ENCODE measurements at places on chromosomes 3 and 15. TPM values are rescaled to one million over a fixed set of nuclear protein-coding genes. Genes with fewer than 3 reads are reported as not detected.

DNA sequence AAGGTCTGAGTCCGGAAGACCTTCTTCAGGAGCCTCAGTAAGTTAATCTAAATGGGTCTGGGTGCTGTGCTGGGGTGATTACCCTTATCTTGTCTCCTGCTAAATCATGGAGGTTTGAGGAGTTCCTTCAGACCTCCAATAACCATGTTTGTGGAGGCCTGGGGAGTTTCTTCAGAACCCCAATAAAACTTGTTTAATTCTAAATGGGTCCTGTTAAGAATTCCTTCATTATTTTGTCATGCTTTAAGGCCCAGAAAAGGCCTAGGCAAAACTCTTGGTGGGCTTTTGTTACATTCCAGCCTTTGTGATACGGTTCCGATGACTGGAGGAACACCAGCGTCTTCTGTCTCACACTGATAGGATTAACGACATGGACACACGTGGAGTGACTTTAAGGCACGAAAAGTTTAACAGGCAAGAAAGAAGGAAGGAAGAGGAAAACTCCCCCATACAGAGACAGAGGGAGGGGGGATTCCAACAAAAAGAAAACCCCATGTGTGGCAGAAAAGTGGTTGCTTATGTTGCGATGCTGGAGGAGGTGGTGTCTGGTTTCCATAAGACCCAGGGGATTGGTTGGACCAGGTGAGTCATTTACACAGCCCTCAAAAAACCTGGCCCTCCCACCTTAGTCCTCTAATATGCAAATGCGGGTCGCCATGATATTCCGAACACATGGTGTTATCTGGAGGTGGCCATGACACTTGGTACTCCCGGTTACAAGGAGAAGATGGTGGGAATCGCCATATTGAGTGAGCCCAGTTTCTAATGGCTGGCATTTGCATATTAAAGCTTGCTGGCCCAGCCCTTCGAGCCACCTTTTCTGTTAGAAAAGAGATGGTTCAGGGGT is 72.6 kb upstream of the MFGE8 start:
- H3K4me1 ChIP-seq = no peaks in the 10 kb centered on the region
- no peak overlapping the region for H3K27ac ChIP-seq
- no peak for DNase-seq
- H3K4me3 ChIP-seq = no peak overlapping the region
- H3K36me3 ChIP-seq = no peaks in the 10 kb centered on the region

DNA sequence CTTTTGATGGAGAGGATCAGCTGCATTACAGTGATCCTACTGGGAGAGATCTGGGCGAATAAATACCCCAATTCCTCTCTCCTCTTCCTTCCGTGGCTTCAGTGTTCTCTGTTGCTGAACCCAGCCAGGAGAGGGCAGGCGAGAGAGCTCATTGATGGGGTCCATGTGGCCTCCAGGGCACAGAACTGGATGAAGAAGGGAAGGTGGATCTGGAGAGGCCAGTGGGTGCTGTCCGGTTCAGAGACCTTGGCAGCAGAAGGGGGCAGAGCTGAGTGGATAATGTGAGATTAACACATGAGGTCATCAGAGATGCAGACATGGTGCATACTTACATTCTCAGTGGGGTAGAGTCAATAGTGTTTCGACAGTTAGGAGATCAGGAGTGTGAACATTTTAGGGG is 193.6 kb downstream of the CLSTN2 start:
- H3K4me3 ChIP-seq = no peak overlapping the region
- H3K36me3 ChIP-seq = no peaks in the 10 kb centered on the region
- H3K27me3 ChIP-seq = no peaks in the 10 kb centered on the region
- H3K27ac ChIP-seq = no peak overlapping the region
- no peaks in the 10 kb centered on the region for H3K4me1 ChIP-seq
- no peak for DNase-seq

Gene FRMD4B
- total RNA-seq = 49.0 TPM

- peaks cover 4% of the 10 kb centered on the region for H3K4me1 ChIP-seq
- no peak overlapping the region for H3K27ac ChIP-seq
- no peak overlapping the region for H3K4me3 ChIP-seq
These were observed 788.7 kb downstream of the OTOL1 start for GRCh38 chr3:162285259-162285658.

DNA sequence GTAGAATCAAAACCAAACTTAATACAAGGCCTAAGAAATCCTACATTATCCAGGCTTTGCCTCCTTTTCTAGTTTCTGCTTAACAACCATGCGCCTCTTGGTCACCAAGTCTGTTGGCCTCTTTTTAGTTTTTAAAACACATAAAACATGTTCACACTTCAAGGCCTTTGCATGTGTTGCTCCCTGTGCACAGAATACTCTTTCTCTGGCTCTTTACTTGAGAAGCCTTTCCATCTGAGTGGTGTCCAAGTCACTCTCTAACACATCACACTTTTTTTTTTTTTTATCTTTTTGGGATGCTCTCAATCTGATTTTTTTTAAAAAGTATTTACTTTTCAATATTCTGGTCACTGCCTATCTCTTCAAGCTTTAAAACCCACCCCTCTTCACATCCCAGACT is 14.9 kb downstream of the GAP43 start:
- H3K27me3 ChIP-seq = no peaks in the 10 kb centered on the region
- no peaks in the 10 kb centered on the region for H3K36me3 ChIP-seq
- H3K4me3 ChIP-seq = no peak overlapping the region
- H3K4me1 ChIP-seq = no peaks in the 10 kb centered on the region

- H3K4me1 ChIP-seq = no peaks in the 10 kb centered on the region
- no peaks in the 10 kb centered on the region for H3K36me3 ChIP-seq
- no peaks in the 10 kb centered on the region for H3K27me3 ChIP-seq
- DNase-seq = no peak
These were observed 8.9 kb upstream of the SPPL2A start for GRCh38 chr15:50774450-50774849.

Gene LRRC3B
- total RNA-seq = not detected

DNA sequence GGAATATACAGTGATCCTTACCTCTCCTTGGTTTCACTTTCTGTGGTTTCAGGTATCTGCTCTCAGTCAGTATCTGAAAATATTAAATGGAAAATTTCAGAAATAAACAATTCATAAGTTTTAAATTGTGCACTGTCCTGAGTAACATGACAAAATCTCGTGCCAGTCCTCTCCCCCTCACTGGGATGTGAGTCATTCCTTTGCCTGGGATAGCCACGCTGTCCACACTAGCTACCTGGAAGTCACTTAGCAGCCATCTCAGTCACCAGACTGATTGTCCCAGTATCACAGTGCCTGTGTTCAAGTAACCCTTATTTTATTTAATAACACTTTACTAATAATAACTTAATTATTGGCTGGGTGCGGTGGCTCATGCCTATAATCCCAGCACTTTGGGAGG is 15.3 kb upstream of the KLHL25 start:
- H3K4me1 ChIP-seq = no peaks in the 10 kb centered on the region
- no peak for DNase-seq
- H3K27me3 ChIP-seq = no peaks in the 10 kb centered on the region
- no peak overlapping the region for H3K4me3 ChIP-seq
- H3K27ac ChIP-seq = no peak overlapping the region

Gene HRG
- not detected for total RNA-seq

- DNase-seq = peak; percentile 39
- no peaks in the 10 kb centered on the region for H3K36me3 ChIP-seq
- no peaks in the 10 kb centered on the region for H3K27me3 ChIP-seq
- H3K27ac ChIP-seq = no peak overlapping the region
- H3K4me3 ChIP-seq = no peak overlapping the region
These were observed 173.0 kb downstream of the EBLN2 start for GRCh38 chr3:73234354-73235014.

Gene KNG1
- total RNA-seq = not detected

Gene IQCH
- 1.6 TPM for total RNA-seq

DNA sequence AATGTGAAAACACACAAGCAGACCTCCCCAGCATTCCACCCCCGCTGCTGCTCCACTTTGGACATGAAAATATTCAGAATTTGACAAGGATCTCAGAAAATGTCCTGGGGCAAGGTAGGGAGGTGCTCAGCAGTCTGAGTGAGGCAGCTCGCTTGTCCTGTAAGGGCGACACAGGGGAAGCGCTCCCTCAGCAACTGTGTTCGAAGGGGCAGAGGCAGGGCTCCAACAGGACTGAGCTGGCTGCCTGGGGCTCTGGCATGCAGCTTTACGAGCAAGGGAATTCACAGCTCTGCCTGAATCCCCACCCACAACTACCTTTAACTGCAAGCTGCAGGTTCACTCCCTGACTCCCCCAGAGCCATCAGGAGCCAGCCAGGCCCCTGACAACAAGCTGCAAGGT is 287.0 kb upstream of the LYSMD4 start:
- no peaks in the 10 kb centered on the region for H3K36me3 ChIP-seq
- DNase-seq = no peak
- H3K27me3 ChIP-seq = no peaks in the 10 kb centered on the region
- H3K4me1 ChIP-seq = no peaks in the 10 kb centered on the region
- H3K4me3 ChIP-seq = no peak overlapping the region

DNA sequence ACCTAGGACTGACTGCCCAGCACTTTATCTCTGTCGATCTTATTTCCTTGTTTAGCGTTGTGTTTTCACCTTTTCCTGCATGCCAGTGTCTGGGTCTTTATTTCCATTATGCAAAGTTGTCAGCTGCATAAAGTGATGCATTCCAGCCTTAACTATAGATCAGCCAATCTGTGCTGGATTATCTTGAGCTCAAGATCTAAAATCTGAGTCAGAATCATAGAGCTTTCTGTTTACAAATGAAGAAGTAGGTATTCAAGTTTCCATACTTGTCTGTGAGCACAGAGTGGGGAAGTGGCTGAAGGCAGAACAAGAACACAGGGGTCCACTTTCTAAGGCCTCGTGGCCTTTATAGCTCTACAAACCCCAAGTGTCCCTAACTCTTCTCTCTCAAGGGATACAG is 82.4 kb upstream of the PLCL2 start:
- no peak overlapping the region for H3K4me3 ChIP-seq
- H3K27me3 ChIP-seq = no peaks in the 10 kb centered on the region
- H3K4me1 ChIP-seq = peaks cover 29% of the 10 kb centered on the region

DNA sequence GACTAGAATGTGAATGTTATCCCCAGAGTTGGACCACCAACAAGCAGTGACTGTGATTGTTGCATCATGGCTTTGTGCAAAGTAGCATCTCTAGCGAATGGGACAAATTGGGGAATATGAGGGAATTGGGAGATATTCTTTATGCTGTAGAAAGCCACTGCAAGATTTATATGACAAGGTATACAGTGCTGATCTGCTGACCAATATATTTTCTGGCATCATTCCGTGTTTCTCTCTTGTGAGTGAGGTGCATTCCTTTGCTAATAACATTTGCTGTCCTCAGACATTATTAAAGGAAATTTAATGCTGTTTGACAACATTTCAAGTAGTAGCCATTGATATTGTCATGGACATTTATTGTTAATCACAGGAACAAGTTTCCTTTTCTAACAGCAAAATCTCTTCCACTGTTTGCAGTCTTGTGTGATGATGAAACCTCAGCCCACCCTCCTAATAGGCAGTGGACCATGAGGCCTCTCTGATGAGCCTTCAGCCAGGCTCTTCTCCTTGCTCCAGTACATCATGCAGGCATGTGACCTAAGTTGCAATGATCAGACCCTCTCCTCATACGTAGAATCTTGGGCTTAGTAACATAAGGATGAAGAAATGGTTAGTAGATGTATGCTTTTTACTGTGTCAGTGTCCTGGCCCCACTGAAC is 16.1 kb downstream of the CNTN4 start:
- no peak overlapping the region for H3K27ac ChIP-seq
- H3K4me3 ChIP-seq = no peak overlapping the region
- H3K36me3 ChIP-seq = no peaks in the 10 kb centered on the region

GRCh38 chr3:14891135-14892132 is 55.9 kb upstream of the NR2C2 start:
- H3K36me3 ChIP-seq = no peaks in the 10 kb centered on the region
- no peak overlapping the region for H3K27ac ChIP-seq
- no peak overlapping the region for H3K4me3 ChIP-seq
- H3K4me1 ChIP-seq = peaks cover 6% of the 10 kb centered on the region
- no peak for DNase-seq
- no peaks in the 10 kb centered on the region for H3K27me3 ChIP-seq

- no peaks in the 10 kb centered on the region for H3K36me3 ChIP-seq
- H3K4me1 ChIP-seq = no peaks in the 10 kb centered on the region
- H3K4me3 ChIP-seq = no peak overlapping the region
- H3K27ac ChIP-seq = no peak overlapping the region
- no peaks in the 10 kb centered on the region for H3K27me3 ChIP-seq
These were observed 26.4 kb downstream of the HACD3 start for GRCh38 chr15:65556622-65557021.

Gene ABHD17C
- total RNA-seq = 33.4 TPM

DNA sequence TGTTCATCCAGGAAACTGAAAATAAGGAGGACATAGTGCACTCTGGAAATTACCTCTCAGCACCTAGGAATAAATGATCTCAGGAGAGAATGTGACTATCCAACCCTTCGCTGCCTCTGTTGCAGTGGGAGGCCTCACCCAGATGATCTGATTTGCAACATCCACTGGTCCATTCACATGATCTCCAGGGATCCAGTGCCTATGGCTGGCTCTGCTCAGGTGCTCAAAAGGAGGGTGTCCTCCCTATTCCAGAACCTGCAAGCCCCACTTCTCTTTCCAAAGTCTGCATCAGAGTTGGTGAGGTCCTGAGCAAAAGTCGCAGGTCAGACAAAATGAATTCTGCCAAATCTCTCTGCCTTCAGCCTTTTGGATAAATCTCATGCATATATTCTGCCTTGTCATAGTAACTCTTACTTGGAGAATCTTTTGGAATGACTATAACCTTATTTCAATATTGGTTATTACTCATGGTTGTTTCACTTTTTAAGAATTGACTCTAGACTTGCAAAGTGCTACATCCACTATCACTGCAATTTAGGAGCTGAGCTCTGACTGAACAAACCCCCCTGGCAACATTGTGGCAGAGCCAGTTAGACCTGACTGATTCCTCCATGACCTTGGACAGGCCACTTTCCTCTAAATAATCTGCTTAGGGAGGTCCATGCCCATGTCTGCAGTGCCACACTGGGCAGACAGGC is 295.1 kb downstream of the EPHB1 start:
- DNase-seq = no peak
- no peak overlapping the region for H3K4me3 ChIP-seq
- H3K27me3 ChIP-seq = no peaks in the 10 kb centered on the region
- H3K36me3 ChIP-seq = no peaks in the 10 kb centered on the region

GRCh38 chr3:149277331-149277813 is 55.7 kb upstream of the CP start:
- H3K4me3 ChIP-seq = no peak overlapping the region
- DNase-seq = no peak

DNA sequence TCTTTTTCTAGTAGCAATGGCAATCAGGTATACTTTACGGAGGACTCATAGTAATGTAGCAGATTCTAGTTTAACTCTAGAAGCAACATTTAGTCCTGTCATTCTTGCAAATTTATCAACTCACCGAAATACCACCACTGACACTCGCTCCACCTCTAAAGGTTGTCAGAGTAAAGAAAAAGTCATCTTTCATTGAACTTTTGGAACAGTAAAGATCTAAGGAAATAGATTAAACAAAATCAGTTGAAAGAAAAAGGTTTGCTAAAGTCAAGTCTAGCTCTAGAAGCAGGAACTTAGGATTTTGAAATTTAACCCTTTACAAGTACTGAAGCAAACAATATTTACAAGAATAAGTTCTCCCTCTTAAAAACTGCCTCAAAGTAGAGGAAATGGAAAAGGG is 8.7 kb downstream of the ATP8B4 start:
- H3K4me3 ChIP-seq = no peak overlapping the region
- no peak for DNase-seq
- H3K36me3 ChIP-seq = no peaks in the 10 kb centered on the region
- H3K27me3 ChIP-seq = no peaks in the 10 kb centered on the region
- H3K4me1 ChIP-seq = peaks cover 79% of the 10 kb centered on the region
